Cardiac fibroblast (primary cell): ENCODE measurements at places on chromosomes 12 and 14.

DNA sequence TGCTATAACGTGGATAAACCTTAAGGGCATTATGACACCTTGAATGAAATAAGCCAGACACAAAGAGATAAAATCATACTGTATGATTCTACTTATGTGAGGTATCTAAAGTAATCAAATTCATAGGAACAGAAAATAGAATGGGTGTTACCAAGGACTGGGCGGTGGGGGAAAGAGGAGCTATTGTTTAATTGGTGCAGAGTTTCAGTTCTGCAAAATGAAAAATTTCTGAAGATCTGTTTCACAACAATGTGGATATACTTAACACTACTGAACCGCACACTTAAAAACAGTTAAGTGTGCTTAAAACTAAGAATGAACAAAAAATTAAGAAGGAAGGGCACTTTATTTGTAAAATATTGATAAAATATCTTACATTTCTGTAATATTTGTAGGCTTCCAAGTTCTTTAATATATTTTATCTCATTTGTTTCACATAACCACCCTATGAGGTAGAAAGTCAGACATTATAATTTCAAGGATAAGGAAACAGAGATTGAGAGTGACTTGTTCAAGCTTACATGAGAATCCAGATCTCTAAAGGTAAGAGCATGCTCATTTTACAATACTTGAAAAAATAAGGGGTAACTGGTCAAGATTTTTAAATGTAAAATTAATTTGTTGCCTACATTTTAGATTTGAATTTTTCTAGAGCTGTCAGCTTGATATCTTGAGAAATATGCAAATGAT, 14.9 kb downstream of the LTA4H start:
- DNase-seq: no peak

DNA sequence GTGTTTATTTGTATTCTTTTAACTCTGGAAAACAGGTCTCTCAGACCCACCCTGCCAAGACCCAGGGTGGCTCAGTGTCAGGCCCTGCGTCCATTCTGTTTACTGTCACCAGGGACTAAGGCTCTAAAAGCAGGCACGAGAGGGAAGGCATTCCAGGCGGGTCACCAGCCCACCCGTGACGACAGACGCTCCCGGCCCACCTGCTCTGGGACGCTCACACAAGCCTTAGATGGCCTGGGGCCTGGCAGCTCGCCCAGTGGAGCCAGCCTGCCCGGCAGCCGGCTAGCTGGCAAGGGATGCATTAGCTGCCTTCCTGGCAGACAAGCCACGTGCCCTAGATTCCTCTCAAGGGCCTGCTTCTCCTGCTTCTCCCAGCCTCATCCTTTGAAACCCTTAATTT, 9.2 kb upstream of the NUAK1 start:
- no peak for DNase-seq

GRCh38 chr12:39919790-39920189, 186.1 kb downstream of the SLC2A13 start:
- no peak for DNase-seq

DNA sequence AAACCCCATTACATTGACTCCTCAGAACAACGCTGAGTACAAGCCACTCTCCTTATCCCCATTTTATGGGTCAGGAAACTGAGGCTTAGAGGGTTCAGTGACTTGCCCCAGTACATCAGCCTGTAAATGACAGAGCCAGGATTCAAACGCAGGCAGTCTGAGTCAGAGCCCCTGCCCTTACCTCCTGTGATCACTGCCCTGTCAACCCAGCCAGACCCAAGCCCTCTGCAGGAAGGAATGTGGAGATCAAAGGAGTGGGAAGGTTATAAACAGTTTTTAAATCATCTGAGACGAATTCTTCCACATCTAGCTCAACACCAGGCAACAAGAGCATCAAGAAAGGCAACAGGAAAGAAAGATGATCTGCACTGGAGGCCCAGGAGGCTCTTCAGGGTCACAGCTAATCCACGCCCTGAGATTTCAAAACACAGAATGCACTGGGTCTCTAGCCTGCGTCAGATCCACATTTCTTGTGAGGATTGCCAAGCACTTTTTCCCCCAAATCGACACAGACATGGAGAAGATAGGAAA, 38.5 kb downstream of the SPTB start:
- DNase-seq: peak; percentile 43

DNA sequence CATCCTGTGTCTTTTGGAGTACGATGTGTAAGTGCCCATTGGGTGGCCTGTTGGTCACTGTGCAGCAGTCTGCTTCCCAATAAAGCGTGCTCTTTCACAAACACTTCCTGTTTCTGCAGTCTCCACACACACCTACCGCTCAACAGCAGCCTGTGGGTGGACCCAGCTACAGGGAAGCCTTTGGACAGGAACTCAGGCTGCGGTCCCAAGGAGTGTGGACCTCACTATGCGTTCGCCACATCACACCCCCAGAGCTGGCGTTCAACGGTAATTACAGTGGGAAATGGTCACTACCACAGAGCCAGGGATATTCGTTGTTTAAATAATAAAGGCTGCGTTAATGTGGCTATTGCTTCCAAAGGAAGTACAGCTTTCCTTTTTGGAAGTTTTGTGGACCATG, 16.2 kb downstream of the PSMC1 start:
- no peak for DNase-seq

- no peak for DNase-seq
Measured at GRCh38 chr14:68426661-68427549, 366.0 kb downstream of the ZFP36L1 start.

DNA sequence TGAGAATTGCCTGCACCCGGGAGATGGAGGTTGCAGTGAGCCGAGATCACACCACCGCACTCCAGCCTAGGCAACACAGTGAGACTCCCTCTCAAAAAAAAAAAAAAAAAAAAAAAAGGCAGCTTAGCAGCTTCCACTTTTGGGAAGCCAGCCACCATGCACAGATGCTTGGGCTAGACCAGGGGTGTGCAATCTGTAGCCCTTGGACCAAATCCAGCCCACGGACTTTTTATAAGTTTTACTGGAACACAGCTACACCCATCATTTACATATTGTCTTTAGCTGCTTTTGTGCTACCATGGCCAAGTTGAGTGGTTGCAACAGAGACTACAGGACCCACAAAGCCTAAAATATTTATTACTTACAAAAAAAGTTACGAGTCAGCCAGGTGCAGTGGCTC, 6.7 kb downstream of the CIT start:
- DNase-seq: peak; percentile 16

- DNase-seq: no peak
Measured at GRCh38 chr14:101134851-101135433, 231.4 kb upstream of the RTL1 start.

GRCh38 chr12:6058481-6059161, 65.8 kb downstream of the VWF start:
- no peak for DNase-seq

DNA sequence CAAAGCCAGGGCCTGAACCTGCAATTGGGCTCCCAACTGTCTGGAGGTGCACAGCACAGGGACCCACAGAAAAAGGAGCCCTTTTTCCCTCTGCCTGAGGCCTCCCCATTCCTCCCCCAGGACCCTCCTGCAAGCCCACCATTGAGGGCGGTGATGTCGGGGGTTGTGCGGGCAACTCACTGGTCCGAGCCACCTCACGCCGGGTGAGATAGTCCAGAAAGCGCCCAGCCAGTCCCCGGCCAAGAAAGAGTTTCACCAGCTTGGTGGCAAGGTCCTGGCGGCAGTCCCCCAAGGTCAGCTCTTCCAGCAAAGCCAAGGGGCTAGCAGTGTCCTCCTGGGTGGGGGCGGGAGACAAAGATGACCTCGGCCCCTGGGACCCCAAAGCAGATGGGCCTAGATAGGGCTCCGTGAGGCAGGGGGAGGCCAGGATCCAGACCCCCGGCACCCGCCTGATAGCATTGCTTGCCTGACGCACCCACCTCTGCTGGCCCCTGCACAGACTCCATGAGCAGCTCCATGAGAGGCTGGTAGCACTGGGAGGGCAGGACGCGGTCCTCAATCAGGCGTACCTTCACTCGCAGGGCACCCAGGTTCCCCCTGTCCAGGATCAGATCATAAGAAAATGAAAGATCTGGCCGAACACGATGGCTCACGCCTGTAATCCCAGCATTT, 20.0 kb downstream of the RASAL1 start:
- no peak for DNase-seq

- DNase-seq: no peak
Measured at GRCh38 chr14:99425272-99425681, 55.4 kb downstream of the SETD3 start.

DNA sequence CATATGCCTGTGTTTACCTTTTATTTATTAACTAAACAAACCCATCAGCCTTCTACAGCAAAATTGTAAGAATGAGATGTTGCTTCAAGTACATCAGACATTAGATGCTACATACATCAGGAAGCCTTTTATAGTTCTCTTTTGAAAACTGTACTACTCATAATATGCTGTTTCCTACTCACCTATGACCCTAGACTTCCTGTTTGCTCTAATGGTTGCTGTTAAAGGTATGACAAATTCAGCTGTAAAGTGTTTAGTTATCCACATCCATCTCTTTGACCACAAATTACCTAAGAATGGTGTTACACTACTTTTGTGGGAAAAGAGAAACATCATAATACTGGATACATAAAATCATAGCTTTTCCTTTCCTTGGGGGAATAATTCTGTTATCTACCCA, 220.0 kb downstream of the RAD51B start:
- DNase-seq: no peak

DNA sequence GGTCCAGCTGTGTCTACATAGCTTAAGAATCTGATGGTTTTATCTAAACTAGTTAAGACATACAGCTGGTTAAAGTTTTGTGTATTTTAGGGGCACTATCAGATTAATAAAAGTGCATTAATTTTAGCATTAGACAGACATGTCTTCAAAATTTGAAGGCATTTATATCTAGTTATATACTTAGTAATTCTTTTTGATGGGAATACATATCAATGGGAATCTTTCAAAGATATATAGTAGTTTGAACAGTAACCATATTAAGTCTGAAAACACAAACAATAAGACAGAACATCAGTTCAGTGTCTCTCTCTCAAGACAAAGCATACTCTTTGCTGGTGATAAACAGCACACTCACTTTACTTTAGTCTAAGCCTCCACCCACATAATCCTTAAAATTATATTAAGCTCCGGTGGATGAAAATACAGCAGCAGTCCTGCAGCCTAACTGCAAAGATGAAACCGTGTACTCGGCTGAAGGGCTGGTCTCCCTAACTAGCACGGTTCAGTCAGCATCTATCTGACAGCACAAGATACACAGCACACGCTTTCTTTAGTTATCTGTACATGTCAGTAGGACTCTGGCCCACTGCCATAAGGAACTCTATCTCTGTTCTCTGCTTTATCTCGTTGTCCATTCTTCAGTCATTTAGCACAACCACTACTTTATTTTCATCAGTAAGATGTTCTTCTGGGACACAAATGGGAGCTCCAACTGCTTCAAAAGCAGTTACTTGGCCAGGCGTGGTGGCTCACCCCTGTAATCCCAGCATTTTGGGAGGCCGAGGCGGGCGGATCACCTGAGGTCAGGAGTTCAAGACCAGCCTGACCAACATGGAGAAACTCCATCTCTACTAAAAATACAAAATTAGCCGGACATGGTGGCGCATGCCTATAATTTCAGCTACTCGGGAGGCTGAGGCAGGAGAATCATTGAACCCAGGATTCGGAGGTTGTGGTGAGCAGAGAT, 80.5 kb downstream of the MED13L start:
- peak; percentile 59 for DNase-seq

DNA sequence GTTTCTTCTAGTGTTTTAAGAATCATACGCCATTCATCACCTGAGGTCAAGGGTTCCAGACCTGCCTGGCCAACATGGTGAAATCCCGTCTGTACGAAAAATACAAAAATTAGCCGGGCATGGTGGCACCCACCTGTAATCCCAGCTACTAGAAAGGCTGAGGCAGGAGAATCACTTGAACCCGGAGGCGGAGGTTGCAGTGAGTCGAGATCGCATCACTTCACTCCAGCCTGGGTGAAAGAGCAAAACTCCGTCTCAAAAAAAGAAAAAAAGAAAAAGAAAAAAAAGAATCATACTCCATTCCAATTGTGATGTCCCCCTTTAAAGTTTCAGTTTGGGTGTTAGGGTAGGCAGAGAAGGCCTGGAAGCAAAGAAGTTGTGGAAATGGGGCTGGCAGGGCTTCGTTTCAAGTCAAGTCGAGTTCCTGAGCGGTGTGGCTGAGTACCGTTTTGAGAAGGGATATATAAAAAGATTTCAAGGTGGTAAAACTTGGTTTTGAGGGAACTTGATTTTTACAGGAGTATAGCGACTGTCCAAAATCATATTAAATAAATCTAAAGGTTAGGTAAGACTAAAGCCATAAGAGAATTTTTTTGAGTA, 1.5 kb upstream of the TAOK3 start:
- no peak for DNase-seq

- DNase-seq: no peak
Measured at GRCh38 chr12:119721306-119721705, 53.4 kb downstream of the PRKAB1 start.

DNA sequence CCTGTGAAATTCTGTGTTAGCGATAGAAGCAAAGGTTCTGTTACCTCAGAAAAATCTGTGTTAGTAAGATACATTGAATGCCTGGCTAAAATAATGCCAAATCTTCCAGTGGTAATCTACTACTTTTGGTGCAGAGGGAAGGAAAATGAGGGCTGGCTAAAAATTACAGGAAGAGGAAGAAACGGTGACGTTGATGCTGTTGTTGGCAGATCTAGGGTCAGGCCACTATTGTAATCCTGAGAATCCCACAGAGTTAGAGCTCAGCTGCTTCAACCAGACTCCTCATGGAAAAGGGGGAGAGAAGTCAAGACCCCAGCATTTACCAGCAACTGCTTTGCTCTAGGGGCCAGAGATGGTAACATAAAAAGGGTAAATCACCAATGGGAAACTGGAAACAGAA, 145.1 kb downstream of the PPM1H start:
- no peak for DNase-seq

- no peak for DNase-seq
Measured at GRCh38 chr14:73736842-73737241, 22.7 kb upstream of the PNMA1 start.

DNA sequence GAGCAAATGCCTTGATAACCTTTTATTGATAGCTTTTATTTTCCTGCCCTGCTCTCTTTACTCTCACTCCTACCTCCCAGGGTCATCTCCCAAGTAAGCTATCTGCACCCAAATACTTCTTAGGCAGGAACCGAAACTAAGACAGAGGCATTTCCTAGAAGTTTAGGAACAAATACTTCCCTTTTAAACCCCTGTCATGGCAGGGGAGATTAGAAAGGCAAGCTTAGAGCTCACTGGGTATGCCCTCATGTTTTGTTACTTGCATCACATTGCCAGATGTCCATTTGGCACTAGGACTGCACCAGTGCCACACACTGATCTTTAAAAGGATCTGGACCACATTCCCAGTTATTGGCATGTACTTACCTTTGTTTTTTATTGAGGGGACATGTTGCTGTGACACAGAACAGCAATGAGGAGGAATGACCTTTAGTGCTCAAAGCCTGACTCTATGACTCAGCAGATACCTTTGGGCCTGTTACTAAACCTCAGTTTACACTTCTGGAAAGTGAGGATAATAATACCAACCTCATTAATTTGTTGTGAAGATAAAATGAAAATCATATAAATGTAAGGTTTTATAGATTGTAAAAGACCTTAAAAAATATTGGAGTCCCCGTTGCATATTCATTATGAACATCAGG, 40.9 kb upstream of the MBIP start:
- no peak for DNase-seq

GRCh38 chr12:16076557-16076956, 165.4 kb downstream of the DERA start:
- DNase-seq: peak; percentile 48
